ENCODE measurements at places on chromosomes 11 and 22.

- peak; percentile 66 for DNase-seq
Measured at GRCh38 chr11:17504330-17505107, 27.9 kb upstream of the ABCC8 start.

- peak; percentile 73 for DNase-seq
Measured at GRCh38 chr11:12318791-12319438, 58.5 kb upstream of the PARVA start.

DNA sequence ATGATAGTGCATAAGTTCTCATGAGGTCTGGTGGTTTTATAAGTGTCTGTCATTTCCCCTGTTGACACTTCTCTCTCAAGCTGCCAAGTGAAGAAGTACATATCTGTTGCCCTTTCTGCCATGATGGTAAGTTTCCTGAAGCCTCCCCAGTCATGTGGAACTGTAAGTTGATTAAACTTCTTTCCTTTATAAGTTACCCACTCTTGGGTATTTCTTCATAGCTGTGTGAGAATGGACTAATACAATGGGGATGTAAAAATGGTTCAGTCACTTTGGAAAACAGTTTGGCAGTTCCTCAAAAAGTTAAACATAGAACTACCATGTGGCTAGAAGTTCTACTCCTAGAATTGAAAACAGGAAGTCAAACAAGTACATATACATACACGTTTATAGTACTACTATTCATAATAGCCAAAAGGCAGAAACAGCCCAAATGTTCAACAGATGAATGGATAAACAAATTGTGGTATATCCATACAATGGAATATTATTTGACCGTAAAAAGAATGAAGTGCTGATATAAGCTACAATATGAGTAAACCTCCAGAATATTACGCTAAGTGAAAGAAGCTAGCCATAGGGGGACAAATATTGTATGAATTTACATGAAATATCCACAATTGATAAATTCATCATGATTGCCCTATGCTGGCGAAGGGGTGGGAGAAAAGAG lies 16.0 kb upstream of the DKK3 start:
- DNase-seq = no peak

DNA sequence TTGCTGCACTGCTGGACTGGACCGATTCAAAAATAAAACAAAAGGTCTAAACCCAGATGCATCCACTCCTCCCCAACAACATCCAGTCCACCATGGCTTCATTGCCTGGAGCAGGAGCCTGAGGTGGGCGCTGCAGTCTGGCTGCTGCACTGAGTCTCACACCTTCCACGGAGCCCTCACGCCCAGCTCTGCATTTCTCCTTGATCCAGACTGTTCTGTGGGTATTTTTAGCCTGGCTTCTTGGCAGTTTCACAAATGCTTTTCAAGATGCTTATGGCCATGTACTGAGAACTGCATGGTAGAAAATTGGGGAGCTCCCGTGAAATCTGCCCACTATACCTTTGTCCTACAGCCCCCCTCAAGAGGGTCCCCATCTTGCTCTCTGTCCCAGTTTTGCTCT lies 53.3 kb upstream of the JAM3 start:
- DNase-seq = no peak

- DNase-seq = peak; percentile 54
Measured at GRCh38 chr11:67053896-67054329, 2.7 kb upstream of the RHOD start.

GRCh38 chr22:47782328-47783075 lies 1020.1 kb downstream of the TBC1D22A start:
- no peak for DNase-seq

GRCh38 chr22:20487715-20488114 lies 7.9 kb downstream of the KLHL22 start:
- DNase-seq = no peak

GRCh38 chr11:101705972-101706371 lies 122.2 kb upstream of the TRPC6 start:
- peak; percentile 40 for DNase-seq

All from lung (tissue), 17 donors.